Activated CD4-positive, CD25-positive, alpha-beta regulatory T cell (primary cell): ENCODE measurements at places on chromosomes 12 and 14.

- DNase-seq = no peak
These were observed 46.6 kb upstream of the FZD10 start for GRCh38 chr12:130115646-130116045.

DNA sequence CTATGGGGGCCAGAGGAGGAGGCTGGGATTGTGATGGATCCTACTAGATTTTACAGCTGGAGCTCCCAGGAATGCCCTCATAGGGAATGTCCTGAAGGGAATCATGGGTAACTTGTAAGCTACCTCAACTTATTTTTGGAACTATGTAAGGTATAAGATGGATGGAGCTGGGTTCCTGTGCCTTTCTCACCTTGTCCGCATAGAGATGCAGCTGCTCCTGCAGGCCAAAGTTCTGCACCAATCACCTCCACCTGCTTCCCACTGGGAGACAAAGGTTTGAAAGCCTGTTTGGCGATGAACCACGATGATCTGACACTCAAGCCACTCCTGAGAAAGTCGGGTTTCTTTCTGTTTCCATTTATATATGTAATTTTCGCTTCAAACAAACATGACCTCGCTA lies 648 bp upstream of the AKAP5 start:
- no peak for DNase-seq

DNA sequence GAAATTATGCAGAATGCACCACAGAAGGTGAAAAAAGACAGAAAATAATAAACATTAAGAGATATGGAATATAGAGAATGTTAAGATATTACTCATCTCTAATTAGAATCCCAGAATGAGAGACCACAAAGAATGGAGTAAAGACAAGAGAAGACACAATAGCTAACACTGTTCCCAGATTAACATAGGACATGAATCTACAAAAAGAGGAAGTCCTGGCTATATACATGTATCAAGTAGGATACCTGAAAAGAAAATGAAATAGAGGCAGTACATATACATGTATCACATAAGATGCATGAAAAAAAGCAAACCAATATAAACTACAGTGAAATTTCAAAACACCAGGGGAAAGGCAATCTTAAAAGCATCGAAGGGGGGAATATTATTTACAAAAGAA lies 5.6 kb upstream of the EPS8 start:
- DNase-seq = no peak

- DNase-seq = no peak
These were observed 89.4 kb upstream of the DIO3 start for GRCh38 chr14:101471723-101472517.

GRCh38 chr14:59281609-59282377 lies 93.3 kb downstream of the DAAM1 start:
- no peak for DNase-seq

GRCh38 chr12:104956870-104957718 lies 996 bp downstream of the SLC41A2 start:
- DNase-seq = no peak

DNA sequence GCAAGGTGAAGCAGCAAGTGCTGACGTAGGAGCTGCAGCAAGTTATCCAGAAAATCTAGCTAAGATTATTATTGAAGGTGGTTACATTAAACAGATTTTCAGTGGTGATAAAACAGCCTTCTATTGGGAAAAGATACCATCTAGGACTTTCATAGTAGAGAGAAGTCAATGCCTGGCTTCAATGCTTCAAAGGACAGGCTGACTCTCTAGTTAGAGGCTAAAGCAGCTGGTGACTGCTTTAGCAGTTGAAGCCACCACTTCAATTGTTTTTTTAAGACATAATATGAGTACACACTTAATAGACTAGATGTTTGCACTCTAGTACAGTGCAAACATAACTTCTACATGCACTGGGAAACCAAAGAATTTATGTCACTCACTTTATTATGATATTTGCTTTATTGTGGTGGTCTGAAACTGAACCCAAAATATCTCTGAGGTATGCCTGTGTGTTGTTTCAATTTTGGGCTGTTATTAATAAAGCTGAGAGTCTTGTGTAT lies 1026.9 kb upstream of the FOXG1 start:
- DNase-seq = no peak

DNA sequence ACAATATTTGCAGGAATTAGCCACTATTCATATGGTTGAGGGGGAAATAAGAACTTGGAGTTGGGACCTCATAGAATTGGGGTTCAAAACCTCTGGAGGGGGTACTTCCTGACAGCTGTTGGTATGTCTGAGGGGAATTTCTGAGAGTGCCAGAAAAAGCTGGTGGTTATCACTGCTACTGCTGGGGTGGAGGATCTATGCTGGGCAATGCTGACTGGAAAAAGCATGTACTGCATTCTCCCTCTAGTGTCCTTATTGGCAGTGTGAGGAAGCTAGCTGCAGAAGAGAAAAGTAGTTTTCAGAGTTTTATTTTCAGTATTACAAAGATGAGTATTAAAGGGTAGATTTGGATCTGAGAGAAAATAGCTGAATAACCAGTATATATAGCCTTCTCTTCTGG lies 88.8 kb downstream of the FUT8 start:
- no peak for DNase-seq

GRCh38 chr14:64137657-64138290 lies 156.4 kb downstream of the ESR2 start:
- no peak for DNase-seq

GRCh38 chr14:96512602-96513397 lies 10.6 kb downstream of the PAPOLA start:
- DNase-seq = no peak

GRCh38 chr14:63551332-63551731 lies 8.2 kb upstream of the PPP2R5E start:
- no peak for DNase-seq

DNA sequence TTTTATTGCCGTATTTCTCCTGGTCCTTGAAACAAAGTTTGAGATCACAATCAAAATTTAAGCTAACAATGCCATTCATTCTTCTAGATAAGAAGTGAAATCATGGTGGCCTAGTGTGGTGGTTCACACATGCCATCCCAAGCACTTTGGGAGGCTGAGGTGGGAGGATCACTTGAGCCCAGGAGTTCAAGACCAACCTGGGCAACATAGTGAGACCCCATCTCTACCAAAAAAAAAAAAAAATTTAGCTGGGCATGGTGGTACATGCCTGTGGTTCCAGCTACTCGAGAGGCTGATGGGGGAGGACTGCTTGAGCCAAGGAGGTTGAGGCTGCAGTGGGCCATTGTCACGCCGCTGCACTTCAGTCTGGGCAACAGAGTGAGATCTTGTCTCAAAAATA lies 24.2 kb downstream of the GDF11 start:
- no peak for DNase-seq

DNA sequence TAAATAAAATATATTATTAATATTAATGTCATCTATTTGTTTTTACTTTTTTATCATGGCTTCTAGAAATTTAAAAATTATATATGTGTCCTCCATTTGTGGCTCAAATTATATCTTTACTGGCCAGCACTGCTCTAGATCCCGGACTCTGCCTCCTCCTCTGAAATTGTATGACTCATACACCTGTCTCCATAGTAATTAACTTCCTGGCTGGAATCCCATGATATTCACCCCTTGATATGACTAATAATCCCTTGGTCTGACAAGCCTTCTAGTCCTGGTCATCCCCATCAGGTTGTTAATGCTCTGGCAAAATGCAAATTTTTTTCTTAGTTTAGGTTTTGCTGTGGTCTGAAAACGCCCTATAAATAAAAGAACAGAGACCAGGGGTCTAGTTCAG lies 116.2 kb downstream of the BMP4 start:
- DNase-seq = no peak

GRCh38 chr12:87310126-87310525 lies 719.1 kb downstream of the C12orf50 start:
- no peak for DNase-seq

DNA sequence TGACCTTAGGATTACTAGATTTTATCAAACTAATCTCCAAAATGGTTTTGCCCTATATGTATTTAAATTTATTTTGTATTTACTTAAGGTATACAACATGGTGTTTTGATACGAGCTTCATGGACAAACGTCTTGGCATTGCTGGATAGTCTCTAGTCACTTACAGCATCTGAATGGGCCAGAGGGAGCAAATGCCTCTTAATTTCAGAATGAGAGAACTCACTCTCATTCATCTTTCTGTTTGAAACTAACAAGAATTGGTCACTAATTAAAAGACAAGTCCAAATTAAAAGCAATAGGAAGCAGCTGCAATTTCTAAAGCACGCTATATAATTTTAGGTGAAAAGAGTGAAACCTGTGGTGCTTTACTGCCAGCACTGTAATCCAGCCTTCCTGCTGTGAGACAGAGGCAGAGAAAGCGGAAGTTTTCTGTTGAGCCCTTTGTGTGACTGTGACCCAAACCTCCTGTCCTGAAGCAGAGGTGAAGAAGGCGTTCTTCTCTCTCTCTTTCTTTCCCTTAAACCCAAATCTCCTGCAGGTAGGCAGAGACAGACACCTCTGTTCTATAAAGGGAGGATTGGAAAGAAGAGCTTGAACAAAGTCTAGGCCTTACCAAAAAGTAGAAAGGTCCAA lies 184.6 kb upstream of the NAV3 start:
- no peak for DNase-seq

- DNase-seq = no peak
These were observed 40.1 kb downstream of the ANO2 start for GRCh38 chr12:5904969-5905368.

DNA sequence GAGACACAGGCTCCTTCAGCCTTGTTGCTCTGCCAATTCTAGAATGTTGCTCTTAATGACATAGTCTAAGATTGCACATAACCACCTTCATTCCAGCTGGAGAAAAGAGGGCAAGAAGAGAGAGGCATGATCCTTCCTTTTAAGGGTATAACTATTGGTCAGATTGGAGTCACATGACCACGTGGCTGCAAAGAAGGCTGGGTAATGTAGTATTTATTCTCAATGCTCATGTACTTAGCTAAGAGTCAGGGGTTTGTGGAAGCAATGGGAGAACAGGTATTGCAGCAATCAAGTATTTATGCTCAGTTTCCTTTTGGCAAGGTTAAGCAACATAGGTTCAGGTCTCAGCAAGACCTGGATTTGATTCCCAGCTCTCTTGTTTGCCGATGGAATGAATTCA lies 298.8 kb upstream of the TBX3 start:
- DNase-seq = no peak

GRCh38 chr12:106067606-106068205 lies 71.0 kb downstream of the NUAK1 start:
- DNase-seq = no peak

- DNase-seq = no peak
These were observed 17.7 kb downstream of the RIN3 start for GRCh38 chr14:92531106-92531873.

DNA sequence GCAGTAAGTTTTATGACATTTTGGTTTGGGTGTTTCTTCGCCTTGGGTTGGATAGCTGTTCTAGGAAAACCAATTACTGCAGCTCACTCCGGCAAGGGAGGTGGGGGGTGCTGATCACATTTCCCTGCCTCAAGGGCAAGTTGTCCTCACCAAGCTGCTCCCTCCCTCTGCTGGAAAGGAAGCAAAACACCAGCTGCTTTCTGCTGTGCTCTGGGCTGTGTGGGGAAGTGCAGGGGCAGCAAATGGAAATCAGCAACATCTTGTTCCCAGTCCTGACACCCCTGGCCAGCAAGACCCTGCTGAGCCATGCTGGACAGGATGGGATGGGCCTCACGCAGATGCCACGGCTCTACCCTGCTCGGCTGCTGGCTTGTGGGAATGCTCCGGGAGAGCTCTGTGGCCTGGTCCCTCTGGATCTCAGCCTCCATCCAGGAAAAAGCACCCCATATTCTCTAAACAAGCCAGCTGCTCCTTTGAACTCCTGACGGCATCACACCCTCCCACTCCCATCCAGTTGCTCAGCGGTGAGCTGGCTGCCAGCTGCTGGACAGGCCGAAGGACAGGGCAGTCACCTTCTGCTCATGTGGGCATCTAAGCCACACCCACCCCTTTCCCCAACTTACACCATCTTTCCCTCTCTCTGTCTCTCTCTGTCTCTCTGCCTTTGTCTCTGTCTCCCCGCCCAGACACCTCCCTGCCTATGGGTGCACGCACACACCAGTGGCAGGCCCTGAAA lies 52.4 kb upstream of the EIF5 start:
- no peak for DNase-seq

DNA sequence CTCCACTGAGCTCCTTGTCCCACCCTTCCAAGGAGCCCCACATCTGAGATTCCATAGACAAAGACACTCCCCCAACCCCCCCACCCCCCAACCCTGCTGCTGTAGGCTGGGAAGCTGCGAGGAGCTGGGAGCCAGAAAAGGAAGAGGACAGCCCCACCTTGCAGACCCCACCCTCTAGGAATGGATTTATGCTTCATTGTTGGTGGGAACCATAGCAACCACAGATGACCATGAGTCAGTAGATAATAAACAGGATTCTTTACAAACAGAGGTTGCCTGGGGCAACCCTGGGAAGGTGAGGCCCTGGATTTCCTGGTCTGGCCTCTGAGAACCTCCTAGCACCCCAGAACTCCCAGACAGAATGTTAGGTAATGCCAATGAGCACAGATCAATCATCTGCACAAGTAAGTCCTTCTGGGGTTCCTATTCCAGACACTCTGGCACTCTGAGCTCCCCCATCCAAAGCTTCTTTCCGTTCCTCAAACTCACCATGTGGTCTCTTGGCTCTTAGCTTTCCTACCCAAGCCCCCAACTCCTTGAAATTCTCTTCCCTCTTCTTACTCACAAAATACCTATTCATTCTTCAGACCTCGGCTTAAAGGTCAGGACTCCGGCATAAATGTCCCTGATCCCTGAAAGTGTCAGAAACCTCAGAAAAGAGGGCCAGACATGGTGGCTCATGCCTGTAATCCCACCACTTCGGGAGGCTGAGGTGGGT lies 15.2 kb upstream of the PLEKHG6 start:
- no peak for DNase-seq

DNA sequence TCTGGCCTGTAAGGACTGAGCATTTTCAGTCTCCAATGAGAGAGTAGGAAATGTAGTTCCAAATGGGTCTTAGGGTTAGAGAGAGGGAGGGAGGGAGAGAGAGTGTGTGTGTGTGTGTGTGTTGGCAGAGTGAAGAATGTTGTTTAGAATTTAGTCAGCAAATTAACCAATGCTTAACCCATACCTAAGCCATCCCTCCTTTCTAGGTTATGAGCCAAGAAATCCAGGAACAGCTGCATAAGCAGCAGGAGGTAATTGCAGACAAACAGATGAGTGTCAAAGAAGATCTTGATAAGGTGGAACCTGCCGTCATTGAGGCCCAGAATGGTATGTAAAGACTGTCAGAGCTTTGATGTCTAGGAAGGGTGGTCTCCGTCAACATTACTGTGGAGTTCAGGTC lies 56.9 kb downstream of the HSP90AA1 start:
- DNase-seq = no peak

GRCh38 chr12:119546340-119546739 lies 47.2 kb upstream of the TMEM233 start:
- DNase-seq = no peak

- DNase-seq = no peak
These were observed 179.3 kb downstream of the ADCK1 start for GRCh38 chr14:77979171-77979570.
